LHCN-M2 (cell line): ENCODE measurements at places on chromosomes 2 and 18.

- DNase-seq, result no peak
These were observed 71.0 kb downstream of the AQP4 start for GRCh38 chr18:26794230-26795101.

GRCh38 chr2:113219889-113220641 is 46.3 kb downstream of the PSD4 start:
- no peak for DNase-seq

DNA sequence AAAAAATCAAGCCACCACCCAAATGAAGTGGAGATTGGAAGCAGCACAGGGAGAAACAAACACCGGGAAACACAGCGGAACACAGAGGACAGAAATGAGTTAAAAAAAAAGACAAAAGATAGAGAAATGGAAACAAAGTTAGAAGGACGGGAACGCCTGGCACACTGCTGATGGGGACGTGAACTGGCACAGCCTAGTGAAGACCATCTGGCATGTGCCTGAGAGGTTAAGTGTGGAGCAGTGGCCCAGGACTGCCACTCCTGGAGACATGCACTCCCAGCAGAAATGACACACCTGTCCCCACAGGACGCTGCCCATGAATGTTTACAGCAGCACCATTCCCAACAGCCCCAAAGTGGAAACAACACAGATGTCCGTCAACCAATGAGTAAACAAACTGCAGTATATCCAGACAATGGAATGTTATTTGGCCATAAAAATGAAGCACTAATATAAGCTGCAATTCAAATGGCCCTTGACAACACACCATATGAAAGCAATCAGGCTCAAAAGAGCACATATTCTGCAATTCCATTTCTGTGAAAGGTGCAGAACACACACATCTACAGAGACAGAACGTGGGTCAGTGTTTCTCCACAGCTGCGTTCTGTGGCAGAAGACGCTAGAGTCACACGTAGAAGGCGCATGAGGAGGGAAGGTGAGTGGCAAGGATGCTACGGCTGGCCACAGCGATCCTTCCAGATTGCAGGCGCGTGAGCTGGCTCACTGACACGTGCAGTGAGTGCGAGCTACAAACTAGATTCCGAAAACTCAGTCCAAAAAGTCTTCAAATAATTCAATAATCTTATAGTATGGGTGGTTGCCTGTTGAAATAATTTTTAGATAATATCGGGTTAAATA is 24.6 kb downstream of the THAP4 start:
- no peak for DNase-seq

GRCh38 chr2:143803936-143804335 is 674.7 kb downstream of the ARHGAP15 start:
- no peak for DNase-seq
